ENCODE measurements at places on chromosomes 5 and 9.

DNA sequence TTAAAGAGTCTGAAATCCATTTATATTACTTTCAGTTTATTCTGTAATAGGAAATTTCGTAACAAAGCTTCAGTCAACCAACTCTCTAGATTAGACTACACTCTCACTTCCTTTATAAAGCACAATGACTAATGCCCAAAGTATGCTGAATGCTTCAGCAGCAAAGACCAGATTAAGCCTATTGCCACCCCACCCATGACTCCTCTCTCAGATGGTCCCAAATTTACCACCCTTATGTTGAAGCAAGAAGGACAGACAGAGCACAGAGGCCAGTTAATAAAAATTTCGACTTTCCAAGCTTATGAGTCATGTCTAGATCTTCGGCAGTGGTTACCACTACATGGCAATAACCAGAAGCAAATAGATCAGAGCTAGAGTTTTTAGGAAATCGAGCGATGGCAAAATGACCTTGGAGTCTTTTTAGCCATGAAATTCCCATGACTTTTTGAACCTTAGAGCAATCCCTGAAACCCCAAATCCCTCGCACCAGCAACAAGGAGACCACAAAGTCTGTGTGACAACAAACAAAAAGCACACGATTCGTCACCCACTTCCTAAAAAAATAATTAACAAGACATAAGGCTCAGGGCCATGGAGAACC, 287.8 kb upstream of the RASA1 start:
- DNase-seq = peak; percentile 30

GRCh38 chr5:9545992-9546851, at the start of gene SEMA5A:
TSS of gene SEMA5A (minus strand) at chr5:9546075. CDS start at chr5:9379946, 166,129 bp downstream.
- DNase-seq = peak; percentile 65

GRCh38 chr9:117120061-117120460, 294.8 kb downstream of the ASTN2 start:
- no peak for DNase-seq

DNA sequence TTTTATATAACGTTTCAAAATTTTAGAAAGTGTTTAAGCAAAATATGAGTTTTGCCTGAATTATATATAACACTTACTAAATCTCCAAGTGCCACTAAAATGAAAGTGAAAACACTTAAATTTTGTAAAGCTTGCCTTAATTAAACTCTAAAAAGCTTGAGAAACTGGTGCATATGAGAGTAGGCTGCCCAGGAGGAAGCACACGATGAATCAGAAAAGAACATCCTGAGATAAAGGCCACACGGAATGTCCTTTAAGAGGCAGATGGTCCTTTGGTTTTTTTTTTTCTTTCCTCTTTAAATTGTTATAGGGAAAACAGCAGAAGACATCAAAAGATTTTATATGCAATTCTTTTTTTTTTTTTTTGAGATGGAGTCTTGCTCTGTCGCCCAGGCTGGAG, 60.3 kb downstream of the HABP4 start:
- DNase-seq = no peak

- no peak for DNase-seq
Measured at GRCh38 chr9:114471157-114471556, 34.1 kb downstream of the WHRN start.

- no peak for DNase-seq
Measured at GRCh38 chr9:133383438-133383837, 7.3 kb downstream of the STKLD1 start.

- DNase-seq = no peak
Measured at GRCh38 chr5:65126542-65127069, 355.1 kb downstream of the ADAMTS6 start.

DNA sequence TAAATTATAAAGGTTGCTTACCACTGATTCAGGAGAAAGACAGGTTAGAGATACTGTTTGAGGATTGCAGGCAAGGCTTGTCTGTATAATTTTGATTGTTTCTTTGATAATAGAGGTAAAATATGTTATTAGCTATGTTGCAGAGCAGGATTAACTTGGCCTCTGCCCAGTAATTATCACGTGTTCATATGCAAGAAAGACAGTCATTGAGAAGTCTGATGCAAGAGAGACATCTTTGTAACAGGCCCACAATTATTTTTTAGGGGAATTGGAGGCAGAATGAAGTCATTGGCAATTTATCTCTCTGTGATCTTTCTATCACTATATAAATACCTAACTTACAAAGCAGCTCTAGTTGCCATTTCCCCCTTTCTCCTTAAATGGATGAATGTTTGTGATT, 46.0 kb downstream of the SLC44A1 start:
- DNase-seq = peak; percentile 74

DNA sequence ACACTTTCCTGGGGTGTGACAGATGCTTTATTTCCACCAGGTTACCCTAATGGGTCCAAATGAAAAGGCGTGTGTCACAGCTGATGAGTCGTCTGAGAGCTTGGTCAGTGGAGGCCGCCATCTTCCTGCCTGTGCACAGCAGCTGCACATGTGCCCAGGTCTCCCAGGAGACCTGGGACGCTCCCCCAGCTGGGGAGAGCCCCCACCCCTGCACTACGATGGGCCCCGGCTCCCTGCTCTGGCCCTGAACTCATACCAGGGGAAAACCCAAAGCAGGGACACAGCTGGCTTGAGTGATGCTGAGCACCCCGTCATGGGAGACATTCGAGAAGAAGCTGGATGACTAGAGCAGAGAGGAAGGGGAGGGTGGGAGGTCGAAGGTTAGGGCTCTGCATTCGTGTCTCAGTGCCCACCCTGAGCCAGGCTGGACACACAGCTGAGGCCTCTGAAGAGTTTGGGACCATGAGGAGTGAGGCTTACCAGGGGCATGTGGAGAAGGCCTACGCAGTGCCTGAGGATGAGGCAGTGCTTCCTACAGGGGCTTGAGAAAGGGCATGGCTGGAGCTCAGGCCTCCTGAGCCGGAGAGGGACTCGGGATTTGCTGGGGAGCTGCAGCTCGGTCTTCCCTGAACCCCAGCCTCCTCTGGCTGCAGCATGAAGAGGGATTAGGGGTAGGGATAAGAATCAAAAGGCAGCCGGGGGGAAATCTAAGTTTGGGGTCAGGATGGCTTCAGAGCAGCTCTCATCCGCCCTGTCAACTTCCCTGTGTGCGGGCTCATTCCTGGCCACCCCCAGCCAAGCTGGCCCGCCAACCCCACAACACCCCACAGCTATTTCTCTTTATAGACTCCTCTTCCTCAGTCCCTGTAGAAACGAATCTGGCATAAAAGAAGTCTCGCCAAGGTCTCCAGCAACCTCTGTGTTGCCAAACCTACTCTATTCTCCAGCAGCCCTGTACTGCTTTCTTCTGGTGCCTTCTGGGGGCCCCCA, 42.2 kb upstream of the RNU6ATAC start:
- no peak for DNase-seq

Measured in globus pallidus (tissue), 1 donor.